Umbilical cord (tissue), 2 donors: ENCODE measurements at places on chromosomes 16 and 17. TPM values are rescaled to one million over a fixed set of nuclear protein-coding genes. Genes with fewer than 3 reads are reported as not detected.
A peak's percentile ranks its signal among the peaks of the same experiment; 100 is the strongest.

- DNase-seq = no peak
Observed at GRCh38 chr16:48959747-48960146, 321.9 kb downstream of the CBLN1 start.

- DNase-seq = no peak
Observed at GRCh38 chr17:76920364-76921139, 52.3 kb downstream of the MGAT5B start.

- DNase-seq = no peak
Observed at GRCh38 chr17:80123791-80124190, 22.4 kb downstream of the GAA start.

DNA sequence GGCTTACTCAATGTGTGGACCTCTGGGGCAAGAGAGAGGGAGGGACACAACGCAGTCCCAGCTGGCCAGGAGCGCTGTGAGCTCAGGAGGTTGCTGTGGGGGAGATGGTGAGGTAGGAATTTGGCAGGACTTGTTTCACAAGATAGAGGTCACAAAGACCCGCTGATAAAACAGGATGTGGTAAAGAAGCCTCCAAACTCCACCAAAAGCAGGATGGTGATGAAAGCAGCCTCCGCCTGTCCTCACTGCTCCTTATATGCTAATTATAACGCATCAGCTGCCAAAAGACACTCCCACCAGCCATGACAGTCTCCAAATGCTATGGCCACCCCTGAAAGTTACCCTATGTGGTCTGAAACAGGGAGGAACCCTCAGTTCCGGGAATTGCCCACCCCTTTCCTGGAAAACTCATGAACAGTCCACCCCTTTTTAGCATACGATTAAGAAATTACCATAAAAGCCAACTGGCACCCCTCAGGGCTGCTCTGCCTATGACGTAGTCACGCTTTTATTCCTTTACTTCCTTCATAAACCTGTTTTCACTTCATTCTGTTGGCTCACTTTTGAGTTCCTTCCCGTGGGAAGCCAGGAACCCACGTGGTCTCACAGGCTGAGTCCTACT, 5.3 kb upstream of the EIF4A3 start:
- DNase-seq = no peak

- DNase-seq = no peak
Observed at GRCh38 chr17:3189961-3190360, 7.4 kb upstream of the OR1A2 start.

DNA sequence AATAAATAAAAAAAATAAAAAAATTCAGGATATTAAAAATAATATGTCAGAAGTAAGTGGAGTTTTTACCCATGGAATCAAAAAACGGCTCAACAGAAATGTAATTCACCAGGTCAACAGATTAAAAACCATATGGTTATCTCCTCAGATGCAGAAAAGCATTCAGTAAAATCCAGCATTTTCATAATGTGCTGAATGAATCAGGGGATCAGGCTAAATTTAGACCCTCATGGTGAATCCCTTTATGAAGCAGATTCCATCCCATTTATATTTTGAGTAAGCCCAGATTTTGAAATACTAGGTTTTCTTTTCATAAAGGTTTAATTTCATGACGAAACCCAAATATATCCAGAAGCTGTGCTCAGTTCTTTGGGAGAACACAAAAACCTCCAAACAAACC, 84.4 kb downstream of the OR1D5 start:
- DNase-seq = peak; percentile 78

GRCh38 chr17:32487473-32488176, 832 bp downstream of the CDK5R1 start:
- no peak for DNase-seq

GRCh38 chr17:20156196-20157000, 147.2 kb downstream of the SPECC1 start:
- DNase-seq = peak; percentile 19

GRCh38 chr16:89319886-89320781, 102.6 kb downstream of the ZNF778 start:
- DNase-seq = peak; percentile 66

GRCh38 chr16:88316941-88317612, 65.7 kb upstream of the ZNF469 start:
- DNase-seq = no peak

DNA sequence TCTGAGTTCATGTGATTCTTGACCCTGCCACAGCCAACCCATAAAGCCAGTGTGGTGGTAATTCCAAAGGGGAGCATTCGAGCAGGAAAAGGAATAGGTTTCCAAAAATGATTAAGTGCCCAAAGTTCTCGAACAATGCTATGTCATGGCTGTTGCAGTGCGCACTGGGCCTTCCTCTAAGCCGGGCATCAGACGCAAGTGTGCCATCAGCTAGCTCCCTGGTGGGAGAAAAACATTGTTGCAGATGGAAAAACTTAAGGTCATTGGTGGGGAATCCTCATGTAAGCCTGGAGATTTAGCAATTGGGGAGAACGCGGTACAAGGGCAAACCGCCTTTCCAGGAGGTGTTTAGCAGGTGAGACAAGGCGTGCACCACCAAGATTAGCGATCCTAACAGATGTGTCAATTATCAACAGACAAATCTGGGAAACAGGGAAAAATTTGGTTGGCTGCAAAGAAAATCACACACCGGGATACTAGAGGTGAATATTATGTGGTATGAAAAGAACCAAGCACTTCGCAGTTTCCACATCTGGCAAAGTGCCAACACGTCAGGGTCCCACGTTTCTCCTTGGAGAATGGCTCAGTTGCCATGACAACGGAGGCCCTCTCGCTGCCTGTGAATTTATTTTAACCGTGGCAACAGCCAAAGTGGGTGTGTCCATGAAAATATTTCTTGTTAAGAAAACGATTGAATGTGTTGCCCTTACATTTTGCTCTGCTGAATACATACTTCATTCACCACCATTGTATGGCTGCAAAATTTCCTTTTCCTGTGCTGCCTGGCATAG, 118.5 kb upstream of the CACNG5 start:
- peak; percentile 56 for DNase-seq

DNA sequence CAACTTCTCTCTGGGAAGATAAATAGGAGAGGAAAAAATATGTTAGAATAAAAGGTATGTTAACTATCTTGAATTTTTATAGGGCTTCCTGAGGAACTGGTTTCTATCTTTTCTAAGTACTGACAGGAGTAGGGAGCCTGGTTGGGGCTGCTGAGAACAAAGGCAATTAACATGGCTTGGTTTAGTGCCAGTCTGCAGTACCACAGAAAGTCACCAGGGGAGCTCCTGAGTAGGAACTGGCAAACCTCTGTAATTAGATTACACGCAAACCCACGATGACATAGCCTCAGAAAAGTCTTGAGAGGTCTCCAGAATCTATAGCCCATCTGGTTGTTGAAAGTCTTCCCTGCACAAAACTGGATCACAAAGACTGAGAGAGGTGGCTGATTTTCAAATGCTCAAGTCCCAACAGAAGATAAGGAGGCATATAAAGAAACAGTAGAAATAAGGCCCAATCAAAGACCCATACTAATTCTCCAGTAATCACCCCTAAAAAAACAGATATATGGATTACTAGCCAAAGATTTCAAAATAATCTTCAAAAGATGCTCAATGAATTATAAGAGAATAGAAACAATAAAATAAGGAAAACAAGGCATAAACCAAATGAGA, 11.7 kb upstream of the CNTNAP4 start:
- DNase-seq = no peak

DNA sequence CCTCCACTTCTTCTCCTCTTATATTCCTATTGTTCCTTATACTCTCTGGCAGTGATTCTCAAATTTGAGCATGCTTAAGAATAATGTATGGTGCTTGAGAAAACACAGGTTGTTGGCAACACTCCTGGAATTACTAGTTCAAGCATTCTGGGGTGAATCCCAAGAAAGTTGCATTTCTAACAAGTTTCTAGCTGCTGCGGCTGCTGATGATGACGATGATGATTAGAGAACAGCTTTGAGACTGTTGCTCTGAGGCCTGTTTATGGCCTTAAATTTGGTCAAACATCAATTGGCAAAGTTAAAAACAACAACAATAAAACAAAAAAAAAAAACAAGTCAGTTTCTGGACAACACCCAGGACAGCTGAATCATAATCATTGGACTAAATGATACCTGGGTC, 961.9 kb downstream of the CDH11 start:
- peak; percentile 61 for DNase-seq

- no peak for DNase-seq
Observed at GRCh38 chr17:59627770-59628171, 8.1 kb downstream of the CLTC start.

DNA sequence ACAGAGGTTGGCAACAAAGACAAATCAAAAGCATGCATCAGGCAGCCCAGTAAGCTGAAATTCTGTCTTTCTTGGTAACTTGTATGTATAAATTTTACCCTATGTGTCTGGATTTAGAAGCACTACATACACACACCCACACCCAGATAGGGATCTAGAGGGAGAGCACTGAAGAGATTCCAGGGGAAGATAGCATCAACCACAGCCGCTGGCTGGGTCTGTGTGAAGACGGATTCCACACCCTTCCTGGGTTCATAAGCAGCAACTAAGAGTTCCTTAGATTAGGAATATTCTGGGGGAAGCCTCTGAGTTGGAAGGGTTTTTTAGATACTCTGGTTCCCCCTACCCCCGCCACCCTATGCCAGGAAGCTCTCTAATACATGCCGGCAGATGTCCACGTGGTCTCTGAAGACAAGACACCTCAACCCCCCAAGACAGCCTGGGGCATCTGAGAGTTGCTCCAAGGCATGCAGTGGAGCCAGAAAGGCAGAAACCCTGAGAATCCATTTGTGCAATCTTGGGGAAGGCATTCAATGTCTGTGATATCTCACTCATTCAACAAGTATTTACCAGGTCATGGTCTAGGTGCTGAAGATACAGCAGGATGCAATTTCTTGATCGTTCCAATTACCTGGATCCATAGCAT, 86.4 kb downstream of the NOG start:
- DNase-seq = no peak

DNA sequence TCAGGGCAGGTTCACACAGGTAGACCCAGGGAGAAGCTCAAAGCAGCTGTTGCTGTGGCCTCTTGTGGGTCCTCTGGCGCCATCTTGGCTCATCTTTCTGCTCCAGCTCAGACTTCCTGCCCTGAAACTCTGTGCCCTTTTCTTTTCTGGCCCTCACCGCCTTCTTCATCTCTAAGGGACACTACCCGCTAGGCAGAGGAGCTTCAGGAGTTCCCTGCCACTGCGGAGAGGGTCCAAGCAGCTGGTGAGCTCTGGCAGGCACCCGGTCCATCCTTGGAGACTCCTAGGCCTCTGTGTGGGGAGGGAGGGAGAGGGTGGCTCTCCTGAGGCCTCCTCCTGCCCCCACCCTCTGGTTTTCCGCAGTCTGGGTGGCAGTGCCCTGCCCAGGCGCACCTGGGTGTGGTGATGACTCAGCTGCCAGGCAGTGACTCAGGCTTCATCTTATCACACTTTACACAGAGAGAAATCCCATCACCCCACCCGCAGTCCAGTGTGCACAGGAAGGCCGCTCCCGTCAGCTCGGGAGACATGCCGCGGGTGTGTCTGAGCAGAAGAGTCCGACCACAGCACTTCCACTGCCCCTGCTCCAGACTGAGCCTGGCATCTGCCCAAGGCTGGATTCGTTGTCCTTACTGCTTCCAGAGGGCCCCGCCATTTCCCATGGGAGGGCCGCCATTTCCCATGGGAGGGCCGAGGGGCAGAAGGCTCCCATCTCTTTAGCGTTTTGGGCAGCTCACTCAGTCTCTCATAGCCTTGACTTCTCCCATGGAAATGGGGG, 7.3 kb downstream of the NT5C start:
- peak; percentile 88 for DNase-seq

DNA sequence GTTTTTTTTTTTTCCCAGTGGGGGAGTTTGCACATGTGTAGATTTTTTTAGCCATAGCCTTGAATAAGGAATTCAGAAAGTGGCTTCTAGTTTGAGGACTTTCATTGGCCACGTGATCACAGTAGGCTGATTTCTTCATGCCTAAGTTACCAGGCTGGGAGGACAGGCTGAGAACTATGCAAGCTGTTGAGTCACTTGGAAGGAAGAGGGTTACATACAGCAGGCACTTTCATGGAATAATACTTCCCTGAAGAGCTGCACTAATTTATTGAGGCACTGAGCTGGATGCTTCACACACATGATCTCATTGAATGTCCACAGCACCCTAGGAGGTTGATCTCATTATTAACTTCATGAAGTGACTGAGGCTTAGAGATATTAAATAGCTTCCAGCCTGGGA, 22.8 kb downstream of the PRKCB start:
- peak; percentile 37 for DNase-seq

DNA sequence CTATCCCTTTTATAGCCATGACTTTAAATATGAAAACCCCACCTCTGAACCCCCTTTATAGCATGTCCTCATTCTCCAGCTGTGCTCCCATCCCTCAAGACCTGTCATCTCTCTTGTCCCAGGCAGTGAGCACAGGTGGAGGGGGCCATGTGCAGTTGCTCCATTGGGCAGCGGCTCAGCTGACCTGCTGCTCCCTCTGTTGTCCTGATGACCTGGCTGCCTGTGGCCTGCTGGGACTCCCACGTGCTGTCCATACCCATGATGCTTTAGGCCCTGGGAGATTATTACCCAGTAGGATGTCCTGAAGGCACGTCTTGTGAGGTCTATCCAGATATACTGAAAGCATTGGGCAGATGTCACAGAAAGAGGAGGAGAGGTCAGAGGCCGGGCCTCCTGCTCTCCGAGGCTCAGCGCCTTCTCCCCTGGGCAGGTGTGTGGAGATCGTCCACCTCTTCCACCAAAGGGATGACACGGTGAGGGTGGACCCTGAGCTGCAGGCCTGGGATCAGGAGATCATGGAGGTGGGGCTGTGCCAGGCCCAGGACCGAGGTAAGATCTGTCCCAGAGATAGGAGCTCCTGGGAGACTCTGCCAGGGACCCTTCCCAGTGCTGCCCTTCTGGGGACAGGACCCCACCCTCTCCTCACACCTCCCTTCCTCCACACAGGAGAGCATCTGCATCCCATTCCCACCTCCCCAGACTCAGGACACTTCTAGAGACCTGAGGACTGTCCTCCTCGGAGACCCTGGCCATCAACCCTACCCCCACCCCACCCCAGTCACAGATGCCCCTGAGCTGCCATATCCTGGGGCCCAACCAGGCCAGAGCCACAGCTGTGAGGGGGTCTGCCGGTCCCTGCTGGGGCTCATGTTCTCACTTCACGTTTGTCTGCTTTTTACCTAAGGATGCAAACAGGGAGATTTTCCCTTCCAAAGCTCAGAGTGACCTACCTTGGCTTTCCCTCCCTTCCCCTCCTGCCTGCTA, 58.0 kb downstream of the GOSR1 start:
- DNase-seq = no peak

DNA sequence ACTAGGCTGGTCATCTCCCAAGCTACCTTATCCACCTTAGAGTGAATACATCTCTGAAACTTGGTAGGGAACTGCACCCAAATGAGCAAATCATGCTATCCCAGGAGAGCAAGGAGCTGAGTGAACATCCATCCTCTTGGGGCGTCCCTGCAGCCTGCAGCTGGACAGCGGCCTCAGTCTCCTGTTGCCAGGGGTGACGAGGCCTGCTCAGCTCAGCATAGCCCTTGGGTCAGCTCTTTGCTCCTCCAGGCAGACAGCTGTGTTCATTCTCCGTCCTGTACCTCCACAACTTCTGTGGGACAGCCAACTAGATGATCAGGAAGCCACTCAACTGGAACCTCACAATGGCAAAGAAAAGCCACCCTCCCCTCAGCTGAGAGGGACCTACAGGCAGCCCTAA, 111.9 kb downstream of the SOCS1 start:
- DNase-seq = no peak

METRNL gene
- 74.2 TPM for total RNA-seq

PRAC1 gene
- total RNA-seq = not detected

SLC9A5 gene
- 1.2 TPM for total RNA-seq

CLEC10A gene
- total RNA-seq = not detected

CDH13 gene
- 6.7 TPM for total RNA-seq

UBE2O gene
- 13.5 TPM for total RNA-seq

KRT25 gene
- not detected for total RNA-seq

SCGB1C2 gene
- total RNA-seq = not detected

KRTAP2-1 gene
- not detected for total RNA-seq

SPATA32 gene
- not detected for total RNA-seq

ITGAX gene
- total RNA-seq = 8.9 TPM

RPL38 gene
- total RNA-seq = 1,471 TPM

VAC14 gene
- 11.3 TPM for total RNA-seq
